Activated T-helper 2 cell treated with anti-CD3 and anti-CD28 coated beads, Interferon-gamma antibody, Interleukin-2, Interleukin-4, amounts not matched to agents 10 μg/mL and 5 μg/mL and 100 μg/mL, durations not matched to agents 14 hours and 24 hours and 36 hours (primary cell): ENCODE measurements at places on chromosomes 6 and 20. TPM values are rescaled to one million over a fixed set of nuclear protein-coding genes. Genes with fewer than 3 reads are reported as not detected.

DNA sequence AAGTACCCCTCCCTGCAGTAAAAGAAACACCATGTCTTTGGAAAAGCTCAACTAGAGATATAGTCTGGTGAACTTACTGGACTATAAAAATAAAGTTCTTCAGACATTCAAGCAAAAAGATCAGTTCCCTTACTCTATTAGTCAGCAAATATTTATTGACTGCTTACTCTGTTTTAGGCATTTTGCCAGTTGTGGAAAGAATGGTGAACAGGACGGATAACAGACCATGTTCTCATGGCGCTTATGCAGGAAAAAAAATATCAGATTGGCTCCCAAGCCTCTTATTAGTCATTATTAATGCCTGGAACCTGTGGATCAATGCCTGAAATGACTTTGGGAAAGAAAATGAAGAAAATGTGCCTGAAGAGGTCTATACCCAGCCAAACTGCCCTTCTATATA, 282.2 kb upstream of the EPHA7 start:
- DNase-seq = no peak

GRCh38 chr6:152858141-152858540, 107.5 kb downstream of the VIP start:
- no peak for DNase-seq

GRCh38 chr20:8045946-8046345, 26.4 kb upstream of the TMX4 start:
- no peak for DNase-seq

- DNase-seq = no peak
Observed at GRCh38 chr6:36039112-36039511, 11.5 kb downstream of the MAPK14 start.

DNA sequence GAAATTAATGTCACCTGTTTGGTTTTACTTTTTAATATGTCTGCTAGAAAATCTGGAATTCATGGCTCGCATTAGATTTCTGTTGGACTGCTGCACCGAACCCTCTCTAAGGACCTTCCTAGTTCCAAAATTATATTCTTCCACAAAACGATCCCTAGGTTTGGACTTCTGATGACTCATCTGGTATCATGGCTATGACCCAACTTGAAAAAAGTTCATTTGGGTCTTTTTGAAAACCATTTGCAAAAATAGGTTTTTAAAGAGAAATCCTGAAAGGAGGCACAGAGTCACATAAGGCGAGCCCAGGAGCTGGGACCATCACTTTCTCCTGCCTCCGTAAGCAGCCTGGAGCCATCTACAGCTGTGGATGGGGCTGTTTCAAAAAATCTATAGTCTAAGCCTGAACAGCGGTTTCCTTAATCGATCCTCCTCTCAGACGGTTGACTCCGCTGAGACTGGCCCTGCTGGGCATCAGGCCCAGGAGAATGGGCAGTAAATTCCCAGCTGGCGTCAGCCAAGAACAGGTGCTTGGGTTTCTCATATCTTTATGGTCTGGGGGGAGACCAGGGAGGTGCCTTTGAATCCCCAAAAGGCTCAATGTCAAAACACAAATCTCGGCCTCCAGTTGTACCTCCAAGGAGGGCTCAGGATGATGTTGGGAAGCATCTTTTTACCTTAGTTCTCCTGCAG, 44.6 kb downstream of the SLC24A3 start:
- no peak for DNase-seq

DNA sequence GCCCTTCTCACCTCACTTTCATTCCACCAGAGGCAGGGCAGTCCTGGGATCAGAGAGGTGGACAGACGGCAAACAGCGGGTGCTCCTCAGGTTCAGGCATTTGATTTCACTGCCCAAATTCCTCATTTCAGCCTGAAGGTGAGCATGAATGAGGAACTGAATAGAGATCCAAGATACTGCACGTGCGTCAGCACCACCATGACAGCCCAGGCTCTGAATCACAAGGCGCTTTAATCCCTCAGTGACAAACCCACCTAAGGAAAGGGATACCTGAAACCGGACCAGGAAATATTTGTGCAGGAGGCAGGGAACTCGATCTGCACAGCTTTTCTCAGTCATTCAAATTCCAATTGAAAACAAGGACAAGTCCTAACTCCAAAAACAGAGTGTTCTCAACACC, 174.8 kb upstream of the HEY2 start:
- DNase-seq = no peak

The PDE7B gene
- total RNA-seq = 27.6 and 28.8 TPM in 2 replicates

The SOX18 gene
- total RNA-seq = 1.0 and 1.1 TPM in 2 replicates

The NEDD9 gene
- 34.5 and 35.0 TPM in 2 replicates for total RNA-seq
